ENCODE measurements at places on chromosomes 7 and 10.
A peak's percentile ranks its signal among the peaks of the same experiment; 100 is the strongest.

GRCh38 chr10:49504528-49504927 lies 34.4 kb downstream of the ERCC6 start:
- no peak for DNase-seq

GRCh38 chr7:45347804-45348203 lies 190.2 kb downstream of the RAMP3 start:
- peak; percentile 4 for DNase-seq

DNA sequence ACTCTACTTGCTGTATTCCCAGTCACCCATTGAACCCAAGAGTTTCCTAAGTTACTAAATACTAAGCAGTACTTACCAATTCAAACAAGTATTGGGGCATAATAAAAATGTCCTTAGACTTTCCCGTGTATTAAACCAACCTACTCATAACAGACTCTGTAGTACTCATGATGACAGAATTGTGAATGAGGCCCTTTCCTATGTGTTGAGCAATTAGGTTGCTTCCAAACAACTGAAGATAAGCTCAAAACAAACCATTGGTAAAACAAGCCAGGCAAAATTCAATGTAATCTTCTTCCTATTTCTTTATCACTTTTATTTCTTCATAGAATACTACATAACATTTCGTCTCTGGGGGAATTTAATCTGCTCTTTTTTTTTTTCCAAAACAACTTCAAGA lies 106.5 kb upstream of the ANK3 start:
- DNase-seq = no peak

DNA sequence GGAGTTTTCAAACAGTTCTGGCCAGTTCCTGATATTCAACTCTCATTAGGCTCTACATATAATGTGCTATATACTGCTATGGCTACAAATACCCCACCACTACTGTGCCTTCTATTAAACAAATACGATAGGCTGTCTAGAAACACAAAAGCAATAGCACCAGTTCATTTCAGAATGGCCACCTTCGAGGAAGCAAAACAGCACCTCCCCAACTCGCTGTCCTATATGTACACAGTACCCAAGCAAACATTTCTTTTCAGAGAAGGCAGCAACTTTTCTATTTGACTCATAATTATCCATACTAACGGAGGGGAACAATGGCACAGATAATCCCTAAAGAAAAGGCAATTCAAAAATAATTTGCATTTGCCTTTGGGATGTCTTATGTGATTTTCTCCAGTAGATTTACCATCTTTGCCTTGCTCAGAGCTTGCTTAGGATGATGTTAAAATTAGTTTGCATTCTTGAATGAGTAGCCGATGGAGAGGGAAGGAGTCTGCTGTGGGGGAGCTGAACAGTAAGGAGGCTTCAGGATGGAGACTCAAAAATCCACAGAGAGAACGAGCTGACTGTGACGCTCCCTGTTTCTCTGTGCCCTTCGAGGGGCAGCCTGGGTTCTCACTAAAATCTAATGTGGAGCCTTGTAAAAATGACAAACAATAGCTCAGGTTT lies 218.7 kb downstream of the FANK1 start:
- DNase-seq = no peak

GRCh38 chr10:43068471-43069210 lies 8.2 kb upstream of the RET start:
- no peak for DNase-seq

DNA sequence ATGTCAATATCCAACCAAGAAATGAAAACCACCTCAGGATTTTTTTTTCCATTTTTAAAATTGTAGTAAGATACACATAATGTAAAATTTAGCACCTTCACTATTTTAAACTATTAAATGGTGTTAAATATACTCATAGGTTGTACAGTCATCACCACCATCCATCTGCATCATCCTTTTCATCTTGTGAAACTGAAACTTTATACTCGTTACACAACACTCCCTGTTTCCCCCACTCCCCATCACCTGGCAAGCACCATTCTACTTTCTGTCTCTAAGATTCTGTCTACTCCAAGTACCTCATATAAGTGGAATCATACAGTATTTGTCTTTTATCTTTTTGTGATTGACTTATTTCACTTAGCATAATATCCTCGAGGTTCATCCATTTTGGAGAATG lies 335.2 kb upstream of the NPSR1 start:
- DNase-seq = no peak

- DNase-seq = no peak
These were observed at the start of gene ANK3 for GRCh38 chr10:60389413-60390025. Gene ANK3 (minus strand): TSS chr10:60389875. CDS start chr10:60389538, 337 bp downstream.

DNA sequence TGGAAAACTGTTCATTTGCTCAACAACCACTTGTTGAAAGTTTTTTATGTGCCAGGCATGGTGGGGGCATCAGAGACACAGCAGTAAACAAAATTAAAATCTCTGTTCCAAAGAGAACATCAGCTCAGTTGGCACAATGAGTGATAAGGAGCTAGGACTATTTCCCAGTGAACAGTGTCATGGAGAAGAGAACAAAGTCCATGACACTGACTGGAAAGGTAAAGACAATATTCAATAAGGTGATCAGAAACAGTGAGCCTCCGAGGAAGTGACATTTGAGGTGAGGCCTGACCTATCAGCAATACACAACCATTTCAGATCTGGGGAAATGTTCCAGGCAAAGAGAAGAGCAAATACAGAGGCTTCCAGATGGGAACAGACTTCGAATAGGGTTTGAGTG lies 14.6 kb downstream of the ACSL5 start:
- no peak for DNase-seq

GRCh38 chr10:89700923-89701241 lies 508 bp upstream of the KIF20B start:
- DNase-seq = no peak
